ENCODE measurements at places on chromosomes 1 and 21.

DNA sequence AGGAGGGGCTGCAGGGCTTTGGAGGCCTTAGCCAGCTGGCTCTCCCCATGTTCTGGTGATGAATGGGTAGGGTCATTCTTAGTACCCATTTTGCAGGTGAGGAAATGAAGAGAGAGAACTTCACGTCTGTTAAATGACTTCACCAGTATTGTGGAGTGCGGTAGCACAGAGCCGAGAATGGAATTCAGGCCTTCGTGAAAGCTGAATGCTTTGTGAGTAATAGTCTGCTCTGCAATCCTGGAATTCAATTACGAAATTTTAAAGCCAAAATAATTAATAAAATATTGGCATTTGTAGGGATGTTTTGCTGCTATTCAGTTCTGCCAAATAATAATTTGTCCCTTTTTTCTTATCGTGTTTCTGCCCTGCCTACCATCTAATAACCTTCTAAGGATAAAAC lies 197.7 kb downstream of the GREM2 start:
- no peak for DNase-seq

DNA sequence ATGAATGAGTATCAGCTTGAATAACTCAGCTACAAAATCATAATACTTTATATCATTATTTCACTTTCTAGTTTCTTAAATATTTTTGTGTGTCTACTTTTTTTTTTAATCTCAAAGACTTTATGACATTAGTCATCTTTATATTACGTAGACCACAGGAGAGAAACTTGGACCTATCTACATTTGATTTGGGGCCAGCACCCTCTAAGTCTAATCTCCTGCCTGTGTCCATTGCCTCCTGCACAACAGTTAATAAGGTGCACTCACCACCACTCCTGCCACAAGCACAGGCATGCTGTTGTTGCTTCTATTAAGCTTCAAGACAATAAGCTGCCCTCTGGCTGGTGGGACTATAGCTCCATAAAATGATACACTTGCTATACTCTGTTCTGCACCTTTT lies 70.4 kb downstream of the DIRAS3 start:
- DNase-seq = no peak

DNA sequence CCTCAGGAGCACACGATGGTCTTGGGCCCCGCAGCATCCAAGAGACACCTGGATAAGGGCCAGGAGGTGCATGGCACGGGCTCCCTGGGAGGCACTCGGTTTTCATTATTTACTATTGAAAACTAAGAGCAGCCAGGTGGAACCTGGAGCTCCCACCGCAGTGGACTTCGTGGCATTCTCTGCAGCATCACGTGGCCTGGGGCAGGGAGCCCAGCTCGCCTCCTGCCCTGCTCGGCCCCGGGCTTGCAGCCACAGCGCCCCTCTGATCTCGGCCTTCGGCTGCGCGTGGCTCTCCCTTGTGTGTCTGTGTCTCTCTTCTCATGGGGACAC lies 121.6 kb downstream of the SIK1 start:
- no peak for DNase-seq

- DNase-seq = no peak
Measured at GRCh38 chr1:231420299-231420958, 1.7 kb downstream of the EGLN1 start.

DNA sequence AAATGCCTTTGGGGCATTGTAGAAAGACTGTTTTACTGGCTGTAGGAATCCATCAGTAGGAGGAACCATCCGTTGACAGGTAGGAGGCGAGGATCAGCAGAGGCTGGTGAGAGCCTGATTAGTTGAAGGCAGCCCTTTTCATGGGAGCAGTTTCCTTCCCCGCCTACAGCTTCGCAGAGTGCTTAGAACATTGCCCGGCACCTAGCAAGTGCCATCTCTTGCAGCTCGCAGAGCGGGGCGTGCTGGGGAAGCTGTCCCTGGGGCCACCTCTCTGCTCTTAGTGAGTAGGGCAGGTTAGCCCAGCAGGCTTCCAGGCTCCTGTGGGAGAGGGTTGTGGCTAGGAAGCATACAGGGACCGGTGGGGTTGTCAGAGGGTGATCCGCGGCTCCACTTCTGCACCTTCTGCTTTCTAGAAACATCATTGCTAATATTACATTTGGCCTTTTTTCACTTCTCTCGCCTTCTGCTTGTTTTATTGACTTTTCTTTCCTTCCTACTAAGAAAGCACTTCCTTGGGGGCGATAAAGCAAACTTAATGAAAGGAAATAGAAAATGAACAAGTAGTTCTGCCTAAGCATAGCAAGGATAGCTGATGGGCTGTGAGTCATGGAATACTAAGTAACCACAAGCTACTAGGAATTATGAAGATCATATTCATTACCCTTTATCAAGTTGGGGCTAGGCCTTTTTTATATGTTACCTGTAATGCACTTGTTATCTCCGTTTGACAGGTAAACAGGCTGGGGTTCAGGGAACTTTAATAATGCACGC lies 176.7 kb downstream of the GALNT2 start:
- DNase-seq = no peak

- no peak for DNase-seq
Measured at GRCh38 chr1:150575072-150575489, 4.3 kb downstream of the MCL1 start.

GRCh38 chr1:197776351-197777105 lies 1.2 kb upstream of the DENND1B start:
- no peak for DNase-seq

DNA sequence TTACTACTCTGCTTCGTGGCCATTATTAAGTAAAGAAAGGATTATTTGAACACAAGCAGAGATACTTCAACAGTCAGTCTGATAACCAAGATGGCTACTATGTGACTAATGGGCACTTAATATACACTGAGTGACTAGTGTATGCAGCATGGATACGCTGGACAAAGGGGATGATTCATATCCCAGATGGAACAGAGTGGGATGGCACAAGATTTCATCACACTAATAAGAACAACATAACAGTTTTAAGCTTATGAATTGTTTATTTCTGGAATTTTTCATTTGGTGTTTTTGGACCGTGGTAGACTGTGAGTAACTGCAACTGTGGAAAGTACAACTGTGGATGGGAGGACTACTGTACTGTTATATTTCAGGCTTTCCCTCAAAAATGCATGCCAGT lies 9.4 kb downstream of the ZCCHC17 start:
- DNase-seq = no peak

- DNase-seq = no peak
Measured at GRCh38 chr1:64097859-64098258, 105.6 kb upstream of the UBE2U start.

- no peak for DNase-seq
Measured at GRCh38 chr1:172162236-172162635, 258.2 kb upstream of the C1orf105 start.

DNA sequence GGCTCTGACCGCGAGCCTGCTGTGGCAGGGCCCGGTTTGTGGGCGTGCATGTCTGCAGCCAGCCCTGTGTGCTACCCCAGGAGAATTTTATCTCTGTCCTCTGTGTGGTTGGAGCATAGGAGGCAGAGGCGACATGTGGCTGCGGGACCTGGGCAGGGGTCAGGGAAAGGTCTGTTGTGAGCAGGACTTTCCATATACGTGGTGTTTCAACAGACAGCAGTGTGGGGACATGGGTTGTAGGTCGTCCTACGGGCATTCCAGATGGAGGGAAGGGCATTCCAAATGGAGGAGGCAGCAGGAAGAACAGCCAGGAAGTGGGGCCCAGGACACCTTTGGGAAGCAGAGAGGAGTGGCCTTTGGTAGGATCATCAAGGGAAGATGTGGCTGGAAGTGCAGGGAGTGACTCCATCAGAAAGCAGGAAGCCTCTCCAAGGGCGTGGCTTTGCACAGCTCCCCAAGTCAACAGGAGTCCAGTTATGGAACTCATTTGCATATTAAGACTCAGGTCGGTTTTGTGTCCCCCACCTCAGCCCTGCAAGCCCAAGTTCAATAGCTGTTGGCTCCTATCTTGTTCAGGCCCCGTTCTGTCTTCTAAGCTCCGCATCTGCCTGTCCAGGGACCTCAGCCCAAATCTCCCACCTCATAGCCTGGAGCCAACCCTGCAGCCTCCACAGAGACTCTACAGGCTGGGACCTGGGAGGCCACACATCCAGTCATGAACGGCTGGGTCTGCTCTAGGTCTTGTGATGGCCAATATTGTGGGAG lies 309.1 kb downstream of the MATN1 start:
- no peak for DNase-seq

GRCh38 chr21:45602106-45602505 lies 41.4 kb upstream of the PCBP3 start:
- no peak for DNase-seq

DNA sequence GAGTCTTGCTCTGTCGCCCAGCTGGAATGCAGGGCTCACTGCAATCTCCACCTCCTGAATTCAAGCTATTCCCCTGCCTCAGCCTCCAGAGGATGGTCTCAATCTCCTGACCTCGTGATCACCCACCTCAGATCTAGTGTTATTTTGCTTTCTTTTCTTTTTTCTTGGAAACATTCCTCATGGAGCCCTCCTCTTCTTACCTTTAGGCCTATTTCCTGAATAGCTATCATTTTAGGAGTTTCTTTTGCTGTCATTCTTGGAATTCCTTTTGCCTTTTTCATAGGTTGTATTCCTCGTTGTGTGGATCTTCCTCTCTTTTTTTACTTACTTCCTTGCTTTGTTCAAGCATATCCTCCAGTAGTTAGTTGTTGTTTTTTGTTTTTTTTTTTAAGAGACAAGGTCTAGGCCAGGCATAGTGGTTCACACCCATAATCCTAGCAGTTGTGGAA lies 173.8 kb downstream of the RASAL2 start:
- no peak for DNase-seq

DNA sequence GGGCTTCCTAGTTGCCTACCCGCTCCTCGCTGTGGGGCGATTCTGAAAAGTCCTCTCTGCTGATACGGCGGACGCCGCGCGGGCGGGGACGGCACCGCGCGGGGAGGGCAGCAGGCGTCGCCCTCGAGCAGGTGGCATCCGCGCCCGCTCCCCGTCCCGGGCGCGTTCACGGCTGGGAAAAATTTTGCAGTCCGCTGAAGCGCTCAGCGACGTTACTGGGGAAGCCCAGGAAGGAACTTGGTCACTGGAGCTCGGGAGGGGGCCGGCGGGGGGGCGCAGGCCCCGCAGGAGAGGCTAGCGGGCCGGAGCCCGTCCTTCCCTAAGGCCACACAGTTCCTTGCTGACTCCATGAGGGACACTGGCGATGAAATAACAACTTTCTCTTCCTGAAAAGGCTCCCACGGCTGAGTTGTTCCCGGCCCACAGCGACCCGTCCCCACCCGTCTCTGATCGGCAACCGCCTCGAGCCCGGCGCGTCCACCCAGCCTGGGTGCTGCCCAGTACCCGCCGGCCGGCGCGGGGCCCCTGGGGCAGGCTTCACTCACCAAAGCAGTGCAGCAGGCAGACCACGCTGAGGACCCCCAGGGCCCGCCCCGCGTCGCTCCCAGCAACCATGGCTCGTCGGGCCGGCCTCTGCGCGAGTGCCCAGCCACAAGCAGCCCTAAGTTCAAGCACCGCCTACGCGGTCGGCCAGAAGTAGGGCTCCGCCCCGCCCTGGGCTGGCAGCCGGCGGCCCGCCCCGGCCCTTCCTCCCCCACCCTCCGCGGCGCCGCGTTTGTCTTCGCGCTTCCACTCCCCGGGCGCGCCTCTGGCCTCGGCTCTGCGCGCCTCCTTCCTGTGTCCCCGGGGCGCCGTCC lies at the start of gene CD58:
CD58 (minus strand) TSS at position 669 of the 857 bp plus-strand sequence; CDS start at position 615, 54 bp downstream.
- peak; percentile 67 for DNase-seq

DNA sequence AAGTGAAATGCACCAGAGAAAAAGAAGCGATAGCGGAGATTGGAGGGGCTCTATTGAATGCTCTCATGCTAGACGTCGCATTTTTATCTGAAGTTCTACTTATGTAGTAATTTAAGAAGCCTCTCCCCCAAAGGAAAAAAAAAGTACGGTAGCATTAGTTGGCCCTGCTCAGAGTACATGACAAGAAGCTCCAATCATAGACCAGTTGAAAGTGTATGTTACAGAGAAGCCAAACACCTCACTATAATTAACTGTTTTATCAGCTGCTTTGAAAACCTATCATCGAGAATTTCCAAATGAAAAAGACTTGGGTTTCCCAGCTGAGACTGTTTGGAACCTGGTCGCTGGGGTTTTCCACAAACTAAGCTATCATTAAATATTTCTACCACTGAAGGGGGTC lies 19.6 kb upstream of the OVAAL start:
- DNase-seq = no peak

- DNase-seq = no peak
Measured at GRCh38 chr1:70966018-70966638, 81.5 kb downstream of the PTGER3 start.

GRCh38 chr1:53459321-53460175 lies at the start of gene DMRTB1:
DMRTB1 (plus strand) TSS chr1:53459399; CDS start chr1:53459454, 55 bp downstream.
- no peak for DNase-seq

DNA sequence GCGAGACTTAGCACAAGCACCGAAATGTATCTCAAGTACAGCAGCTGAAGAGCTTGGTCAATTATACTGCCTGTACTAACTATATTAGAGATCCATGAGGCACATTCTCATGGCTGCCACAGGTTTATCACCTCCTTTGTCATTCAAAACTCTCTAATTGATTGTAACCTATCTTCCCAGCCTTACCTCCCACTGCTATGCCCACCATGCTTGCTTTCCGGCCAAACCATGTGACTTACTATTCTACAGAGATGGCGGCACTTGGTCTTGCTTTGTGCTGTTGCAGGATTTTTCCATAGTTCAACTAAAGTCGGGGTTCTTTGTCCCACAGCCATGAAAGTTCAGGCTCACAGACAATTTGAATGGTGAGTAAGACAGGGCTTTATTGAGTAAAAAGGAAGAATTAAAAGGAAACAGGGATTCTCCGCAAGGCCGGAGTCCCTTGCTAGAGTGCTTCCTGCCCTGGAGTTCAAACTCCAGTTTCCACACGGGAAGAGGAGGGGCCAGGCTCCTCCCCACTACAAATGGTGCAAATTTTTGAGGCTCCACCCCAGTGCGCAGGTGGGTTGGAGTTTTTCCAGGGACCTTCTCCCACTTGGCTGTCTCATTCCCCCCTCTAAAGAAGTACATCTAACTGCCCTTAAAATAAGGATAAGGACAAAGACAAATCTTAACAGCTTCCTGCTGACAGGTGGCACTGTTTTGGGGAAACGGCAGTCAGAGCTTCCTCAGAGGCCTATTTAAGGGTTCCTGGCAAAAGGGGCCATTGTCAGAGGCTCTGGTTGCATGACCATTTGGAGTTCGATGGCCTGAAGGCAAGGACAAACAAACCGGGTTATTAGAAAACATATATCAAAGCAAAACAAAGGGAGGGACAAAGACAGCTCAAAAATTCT lies 28.7 kb downstream of the FMO2 start:
- DNase-seq = no peak

DNA sequence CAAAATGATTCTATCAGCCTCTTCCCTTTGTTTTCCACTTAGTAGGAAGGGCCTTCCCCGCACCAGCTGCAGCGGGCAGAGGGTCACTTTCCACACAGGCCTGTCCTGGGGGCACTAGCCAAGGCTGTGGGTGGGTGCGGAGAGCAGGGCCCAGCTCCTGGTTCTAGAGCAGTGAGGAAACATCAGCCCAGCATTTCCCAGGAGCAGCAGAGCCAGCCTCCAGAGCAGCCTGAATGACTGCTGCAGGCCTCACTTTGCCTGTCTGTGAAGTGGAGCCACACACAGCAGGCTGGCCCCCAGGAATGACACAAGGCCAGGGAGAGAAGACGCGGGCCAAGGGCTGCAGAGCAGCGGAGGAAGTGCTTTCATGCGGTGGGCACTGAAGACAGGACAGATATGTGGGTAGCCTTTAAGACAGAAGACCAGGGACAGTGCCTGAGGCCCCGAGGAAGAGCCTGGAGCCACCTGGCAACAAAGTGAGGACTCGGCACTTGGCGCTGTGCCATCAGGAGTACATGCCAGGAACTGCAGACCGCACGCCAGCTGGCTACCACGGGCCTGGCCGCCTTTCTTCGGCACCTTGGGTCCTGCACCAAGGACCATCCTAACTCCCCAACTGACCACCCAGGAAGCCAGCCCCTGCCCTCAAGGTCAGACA lies 42.0 kb downstream of the ACOT7 start:
- DNase-seq = no peak

Data from stimulated activated CD8-positive, alpha-beta memory T cell treated with anti-CD3 and anti-CD28 coated beads, Interleukin-4, amount 100 ng/mL, for 1 hour (primary cell).